ENCODE measurements at places on chromosomes 4 and X. TPM values are rescaled to one million over a fixed set of nuclear protein-coding genes. Genes with fewer than 3 reads are reported as not detected.

CSTF2 gene
- total RNA-seq = 14.6 TPM

DNA sequence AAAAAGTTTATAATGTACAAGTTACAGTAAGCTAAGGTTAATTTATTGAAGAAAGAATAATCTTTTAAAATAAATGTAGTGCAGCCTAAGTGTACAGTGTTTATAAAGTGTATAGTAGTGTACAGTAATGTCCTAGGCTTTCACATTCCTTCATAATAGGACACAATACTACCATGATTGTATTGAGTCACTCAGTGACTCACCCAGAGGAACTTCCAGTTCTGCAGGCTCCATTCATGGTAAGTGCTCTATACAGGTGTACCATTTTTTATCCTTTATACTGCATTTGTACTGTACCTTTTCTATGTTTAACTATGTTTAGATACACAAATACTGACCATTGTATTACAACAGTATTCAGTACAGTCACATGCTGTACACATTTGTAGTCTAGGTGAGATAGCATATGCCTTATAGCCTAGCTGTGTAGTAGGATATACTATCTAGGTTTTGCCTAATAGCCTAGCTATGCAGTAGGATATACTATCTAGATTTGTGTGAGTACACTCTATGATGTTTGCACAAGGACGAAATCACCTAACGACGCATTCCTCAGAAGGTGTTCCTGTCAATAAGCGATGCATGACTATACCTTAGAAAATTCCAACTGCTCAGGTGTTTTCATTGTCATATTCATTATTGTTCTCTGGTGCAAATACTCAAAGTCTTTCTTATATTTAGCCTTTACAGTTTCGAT is 5.5 kb upstream of the TMEM255A start:
- peak; percentile 27 for DNase-seq

DNA sequence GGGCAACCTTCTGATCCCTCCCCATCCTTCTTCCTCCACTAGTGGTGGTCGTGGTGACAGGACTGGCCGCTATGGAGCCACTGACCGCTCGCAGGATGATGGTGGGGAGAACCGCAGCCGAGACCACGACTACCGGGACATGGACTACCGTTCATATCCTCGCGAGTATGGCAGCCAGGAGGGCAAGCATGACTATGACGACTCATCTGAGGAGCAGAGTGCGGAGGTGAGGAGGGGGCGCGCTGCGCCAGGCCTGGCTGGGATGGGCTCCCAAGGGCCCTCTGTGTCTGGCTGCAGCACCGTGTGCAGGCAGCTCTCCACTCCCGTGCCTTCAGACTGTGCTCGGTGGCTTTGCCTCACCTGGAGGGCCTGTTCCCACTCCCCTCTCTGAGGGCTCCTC is 24.3 kb downstream of the RBM10 start:
- DNase-seq = no peak

GRCh38 chrX:150688911-150689451 is 4.2 kb upstream of the MTMR1 start:
- DNase-seq = peak; percentile 94

DNA sequence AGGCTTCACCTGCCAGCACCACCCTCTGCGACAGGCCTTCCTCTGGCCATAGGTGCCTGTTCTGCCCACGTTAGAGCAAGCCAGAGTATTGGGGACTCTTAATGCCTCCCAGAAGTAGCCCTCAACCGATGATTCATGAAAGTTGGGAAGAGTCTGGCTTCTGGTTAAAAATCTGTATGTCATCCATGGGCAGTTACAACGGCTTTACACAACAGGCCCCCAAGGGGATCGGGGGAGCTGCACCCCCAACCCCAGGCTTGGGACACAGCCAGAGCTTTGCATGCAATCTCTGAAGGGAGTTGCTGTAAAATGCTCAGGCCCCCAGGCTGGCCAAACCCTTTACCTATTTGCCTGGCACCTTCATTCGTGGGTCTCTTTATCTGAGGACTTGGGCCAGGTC is 5.4 kb upstream of the CYTL1 start:
- DNase-seq = no peak

DNA sequence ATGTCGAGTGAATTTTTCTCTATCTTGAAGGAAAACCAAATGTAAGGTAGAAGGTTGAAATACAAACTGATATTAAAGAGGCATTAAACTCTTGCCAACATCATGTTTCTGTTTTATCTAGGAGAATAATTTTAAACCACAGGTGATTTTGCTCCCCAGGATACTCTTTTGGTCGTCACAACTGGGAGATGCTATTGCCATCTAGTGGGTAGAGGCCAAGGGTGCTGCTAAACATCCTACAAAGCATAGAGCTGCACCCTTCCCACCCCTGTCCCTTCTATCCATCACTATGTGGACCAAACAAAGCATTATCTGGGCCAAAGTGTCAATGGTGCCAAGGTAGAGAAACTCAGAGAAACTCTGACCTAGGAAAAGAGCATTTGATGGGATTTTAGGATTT is 154.6 kb upstream of the MAGEB2 start:
- DNase-seq = no peak

DNA sequence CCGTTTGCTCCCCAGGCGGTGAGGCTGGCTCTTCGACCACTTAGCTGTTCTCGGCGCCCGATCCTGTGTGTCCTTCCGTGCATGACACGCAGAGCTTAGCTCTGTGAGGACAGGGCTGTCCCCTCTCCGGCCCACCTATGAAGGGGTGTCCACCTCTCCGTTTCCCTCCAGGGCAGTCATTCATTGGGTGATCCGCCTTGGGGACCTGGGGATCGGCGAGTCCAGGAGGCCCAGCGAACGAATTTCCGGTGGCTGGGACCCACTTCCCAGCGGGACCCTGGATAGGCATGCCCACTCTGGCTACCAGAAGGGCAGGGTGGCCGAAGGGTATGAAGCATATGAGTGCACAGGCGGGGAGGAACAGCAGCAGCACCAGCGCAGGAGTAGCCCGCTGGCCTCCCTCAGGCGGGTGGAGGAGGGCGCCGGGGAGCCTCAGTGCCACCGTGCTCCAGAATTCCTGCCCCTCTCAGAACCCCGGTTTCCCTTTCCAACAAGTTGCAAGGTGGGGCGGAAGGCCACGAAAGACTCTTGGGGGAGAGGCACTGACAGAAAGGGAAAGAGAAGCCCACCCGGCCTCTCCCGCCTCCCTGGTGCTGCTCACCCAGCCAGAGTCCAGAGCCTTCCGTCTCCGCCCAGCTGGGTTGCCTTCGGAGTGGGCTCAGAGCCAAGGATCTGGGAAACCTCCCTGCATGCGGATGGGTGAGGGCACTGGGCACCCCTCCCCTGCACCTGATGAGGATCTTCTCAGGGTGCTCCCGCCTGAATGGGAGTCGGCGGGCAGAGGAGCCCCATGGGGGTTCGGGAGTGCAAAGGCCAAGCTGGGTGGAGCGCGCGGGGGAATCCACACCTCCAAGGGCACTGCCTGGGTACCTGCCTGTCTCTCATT is 8.6 kb downstream of the HMX1 start:
- DNase-seq = no peak

- DNase-seq = peak; percentile 55
Measured at GRCh38 chr4:69760455-69760854, at the start of gene SULT1B1. Gene SULT1B1, minus strand, starts transcription at chr4:69760620. Its CDS starts 5,403 bp downstream, at chr4:69755217.

GRCh38 chr4:79585834-79586233 is 177.8 kb upstream of the GK2 start:
- DNase-seq = no peak

DNA sequence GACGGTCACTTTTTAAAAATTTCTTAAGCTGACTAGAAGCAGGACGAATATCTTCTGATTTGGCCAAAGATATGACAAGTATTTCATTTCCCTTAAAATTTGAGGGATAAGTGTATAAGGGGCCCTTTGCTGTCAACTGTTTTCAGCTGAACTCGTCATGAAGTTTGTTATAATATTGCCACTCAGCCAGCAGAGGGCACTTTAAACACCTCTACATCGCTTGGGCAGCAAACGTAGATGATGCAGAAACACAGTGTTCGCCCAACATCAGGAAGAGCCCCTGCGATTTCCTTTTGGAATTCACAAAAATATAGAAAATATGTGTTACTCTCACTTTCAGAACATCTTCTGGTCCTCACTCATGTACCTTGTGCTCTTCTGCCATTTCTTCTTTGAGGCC is 435.7 kb upstream of the FMR1 start:
- DNase-seq = no peak
